ENCODE measurements at places on chromosomes 13 and 19.

DNA sequence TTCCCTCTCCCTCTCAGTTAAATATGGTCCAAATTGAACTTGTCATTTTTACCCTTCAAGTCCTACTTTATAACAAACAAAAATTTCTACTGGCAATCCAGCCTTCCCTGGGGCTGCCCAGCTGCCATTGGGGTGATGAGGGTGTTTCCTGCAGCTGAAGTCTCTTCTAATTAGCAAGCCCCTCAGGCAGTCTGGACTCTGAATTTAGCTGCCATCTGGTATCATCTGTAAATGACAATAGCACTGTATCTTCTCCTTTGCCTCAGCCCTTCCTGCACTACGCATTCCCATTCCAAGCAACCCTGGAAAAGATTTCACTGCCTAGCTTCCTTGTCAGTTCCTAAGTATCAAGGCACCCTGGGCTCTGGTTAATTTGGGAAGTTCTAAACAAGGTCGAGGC, 331.1 kb upstream of the KLF12 start:
- no peak for DNase-seq

DNA sequence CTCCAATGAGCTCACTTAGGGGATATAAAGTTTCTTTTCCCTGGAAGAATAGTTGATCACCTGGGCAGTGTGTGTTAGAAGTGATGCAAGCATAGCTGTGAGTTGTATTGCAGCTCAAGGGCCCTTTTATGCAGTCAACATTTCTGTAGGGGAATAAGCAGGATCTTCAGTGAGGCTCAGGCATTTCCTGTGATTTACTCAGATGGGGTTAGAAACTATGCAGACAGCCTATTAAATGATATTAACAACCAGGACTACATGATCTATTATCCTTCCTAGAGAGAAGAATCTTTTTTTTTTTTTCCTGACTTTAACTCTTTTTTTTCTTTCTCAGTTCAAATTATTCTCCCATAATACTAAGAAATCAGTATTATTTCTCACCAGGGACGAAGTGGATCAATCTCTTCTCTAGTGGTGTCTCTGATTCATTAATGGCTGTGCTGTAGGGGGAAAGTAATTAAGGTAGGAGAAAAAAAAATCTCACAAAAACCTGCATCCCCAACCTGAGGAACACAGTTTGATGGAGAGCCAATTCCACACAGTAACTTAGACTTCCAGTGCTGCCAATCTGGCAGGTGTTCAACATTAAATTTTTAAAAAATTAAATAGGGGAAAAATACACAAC, 126.4 kb upstream of the SLC10A2 start:
- no peak for DNase-seq

- DNase-seq: no peak
Observed at GRCh38 chr19:40754611-40755247, 3.7 kb downstream of the SNRPA start.

GRCh38 chr19:1130771-1131717, 27.2 kb downstream of the GPX4 start:
- no peak for DNase-seq

GRCh38 chr13:76745261-76746200, 140.7 kb downstream of the KCTD12 start:
- DNase-seq: no peak

DNA sequence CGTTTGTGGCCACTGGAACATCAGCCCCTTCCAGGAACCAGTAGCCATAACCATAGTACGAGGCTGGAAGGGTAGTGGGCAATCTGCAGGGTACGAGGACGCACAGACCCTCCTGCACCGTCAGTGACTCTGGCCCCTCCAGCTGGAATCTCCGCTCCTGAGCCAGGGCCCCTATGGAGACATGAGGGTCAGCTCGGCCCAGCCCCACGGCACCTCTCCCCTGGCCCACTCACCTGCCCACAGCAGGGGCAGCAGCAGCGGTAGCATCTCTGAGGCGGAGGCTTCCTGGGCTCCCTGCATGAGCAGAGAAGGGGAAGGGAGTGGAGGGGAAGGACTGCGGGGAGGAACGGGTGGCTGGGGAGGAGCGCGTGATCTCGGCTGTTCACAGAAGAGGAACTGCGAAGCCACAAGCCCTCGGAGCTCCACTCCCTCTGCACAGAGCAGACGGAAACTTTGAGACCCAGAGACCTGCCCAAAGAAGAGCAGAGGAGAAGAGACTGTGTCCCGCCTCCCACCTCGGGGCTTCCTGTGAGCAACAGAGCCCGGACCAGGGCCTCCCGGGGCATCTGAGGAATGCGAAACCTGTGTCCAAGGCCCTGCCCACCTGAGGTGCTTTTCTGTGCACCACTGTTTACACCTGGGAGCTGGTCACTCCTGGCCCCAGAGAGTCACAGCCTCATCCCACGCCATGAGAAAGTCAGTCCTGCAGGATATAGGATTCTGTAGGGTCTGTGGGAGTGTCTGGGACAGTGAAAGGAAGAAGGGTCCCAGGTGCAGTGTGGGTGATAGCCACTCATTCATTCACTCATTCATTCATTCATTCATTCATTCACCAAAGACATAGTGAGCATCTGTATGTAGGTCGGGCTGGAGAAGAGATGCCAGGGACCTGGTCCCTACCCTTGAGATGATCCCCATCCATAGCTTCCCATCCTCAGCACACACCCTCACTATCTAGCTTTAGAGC, at the start of gene SIGLEC6:
SIGLEC6 (minus strand) TSS at position 322 of the 967 bp plus-strand sequence; CDS start at position 300, 22 bp downstream.
- DNase-seq: no peak

GRCh38 chr19:1904860-1905109, 414 bp upstream of the ADAT3 start:
- no peak for DNase-seq

GRCh38 chr13:23695711-23696464, 125.7 kb downstream of the TNFRSF19 start:
- DNase-seq: no peak

DNA sequence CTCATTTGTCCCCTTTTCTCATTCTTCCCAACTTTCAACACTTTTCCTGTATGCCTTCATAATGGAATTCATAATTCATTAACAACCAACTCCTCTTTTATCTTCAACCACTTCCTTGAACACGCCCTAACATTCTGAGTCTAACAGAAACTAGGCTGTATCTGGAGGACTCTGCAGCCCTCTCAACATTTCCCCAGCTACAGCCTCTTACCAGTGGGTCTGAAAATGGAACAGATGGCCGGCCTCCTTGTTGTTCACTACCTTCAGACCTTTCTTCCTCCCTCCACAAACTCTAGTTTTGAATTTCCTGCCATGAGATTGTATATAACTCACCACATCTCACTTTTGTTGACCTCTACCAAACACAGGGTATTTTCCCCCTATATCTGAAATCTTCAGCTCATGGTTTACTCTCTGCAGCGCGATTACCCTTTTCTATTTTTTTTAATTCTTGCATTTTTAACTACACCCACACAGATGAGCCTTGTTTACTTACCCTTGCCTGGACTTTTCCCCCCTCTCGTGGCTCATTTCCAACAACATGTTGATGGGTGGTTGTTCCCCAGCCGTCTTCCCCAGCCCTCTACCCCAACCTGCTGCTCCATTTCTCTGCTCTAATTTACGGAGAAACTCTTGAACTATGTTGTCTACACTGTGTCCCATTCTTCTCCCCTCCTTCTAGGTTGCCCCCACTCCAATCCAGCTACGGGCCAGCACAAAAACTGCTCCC, 846 bp downstream of the ZNF790 start:
- peak; percentile 18 for DNase-seq

GRCh38 chr13:70108356-70109105, at the start of gene KLHL1:
Gene KLHL1, minus strand, starts transcription at chr13:70108452. Its CDS starts 753 bp downstream, at chr13:70107699.
- peak; percentile 68 for DNase-seq

DNA sequence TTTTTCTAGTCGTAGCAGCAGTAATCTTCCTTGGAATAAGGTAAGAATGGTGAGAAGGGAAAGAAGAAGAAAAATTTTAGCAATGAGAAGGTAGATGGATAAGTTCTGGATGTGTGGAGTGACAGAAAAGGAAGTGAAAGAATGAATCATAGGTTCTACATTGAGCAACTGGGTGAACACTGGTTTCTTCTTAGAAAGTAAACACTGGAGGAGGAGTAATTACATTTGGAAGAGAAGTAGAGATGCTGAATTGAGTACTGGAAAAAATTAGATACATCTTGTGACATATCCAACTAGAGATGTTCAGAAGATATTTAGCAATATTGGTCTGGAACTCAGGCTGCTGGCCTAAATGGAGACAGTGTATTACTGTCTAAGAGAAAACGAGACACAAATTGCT, 148.5 kb downstream of the GPC5 start:
- DNase-seq: no peak

- DNase-seq: peak; percentile 71
Observed at GRCh38 chr13:51674276-51674675, 90.0 kb downstream of the WDFY2 start.

DNA sequence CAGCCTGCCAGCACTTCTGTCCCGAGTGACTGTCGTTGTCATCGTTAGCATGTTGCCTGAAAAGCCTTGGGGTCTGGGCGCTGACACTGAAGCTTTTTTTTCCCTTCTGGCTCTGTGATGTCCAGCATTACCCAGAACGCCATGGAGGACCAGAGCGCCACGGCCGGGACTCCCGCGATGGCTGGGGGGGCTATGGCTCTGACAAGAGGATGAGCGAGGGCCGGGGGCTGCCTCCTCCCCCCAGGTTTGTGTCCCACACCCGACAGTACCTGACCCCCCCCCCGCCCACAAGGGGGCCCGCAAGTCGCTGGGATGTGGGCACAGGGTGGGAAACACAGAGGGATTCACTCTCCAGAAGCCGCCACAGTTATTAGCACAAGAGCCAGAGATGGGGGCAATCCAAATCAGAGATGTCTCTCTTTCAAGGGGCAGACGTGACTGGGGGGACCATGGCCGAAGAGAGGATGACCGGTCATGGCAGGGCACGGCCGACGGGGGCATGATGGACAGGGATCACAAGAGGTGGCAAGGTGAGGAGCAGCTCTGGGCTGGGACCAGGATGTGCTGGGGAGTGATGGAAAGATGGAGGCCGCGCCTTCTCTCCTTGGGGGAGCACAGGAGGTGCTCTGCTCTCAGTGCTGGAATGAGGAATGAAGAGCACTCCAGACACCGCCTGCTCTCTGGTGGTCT, 13.2 kb downstream of the MICOS13 start:
- DNase-seq: no peak

- no peak for DNase-seq
Observed at GRCh38 chr13:84524586-84524985, 642.3 kb upstream of the SLITRK1 start.

DNA sequence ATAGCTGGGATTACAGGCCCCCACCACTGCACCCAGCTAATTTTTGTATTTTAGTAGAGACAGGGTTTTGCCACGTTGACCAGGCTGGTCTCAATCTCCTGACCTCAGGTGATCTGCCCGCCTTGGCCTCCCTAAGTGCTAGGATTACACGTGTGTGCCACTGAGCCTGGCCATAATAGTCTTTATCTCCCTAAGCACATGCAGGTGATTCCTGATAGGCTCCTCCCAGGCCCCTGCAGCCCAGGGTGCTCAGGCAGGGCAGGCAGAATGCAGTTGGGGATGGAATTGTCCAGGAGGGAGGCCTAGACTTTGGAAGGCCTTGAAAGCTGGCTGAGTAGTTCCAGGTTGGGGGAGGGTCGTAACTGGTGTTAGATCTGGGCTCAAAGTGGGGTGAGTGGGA, 8.5 kb downstream of the ZNF526 start:
- DNase-seq: no peak

DNA sequence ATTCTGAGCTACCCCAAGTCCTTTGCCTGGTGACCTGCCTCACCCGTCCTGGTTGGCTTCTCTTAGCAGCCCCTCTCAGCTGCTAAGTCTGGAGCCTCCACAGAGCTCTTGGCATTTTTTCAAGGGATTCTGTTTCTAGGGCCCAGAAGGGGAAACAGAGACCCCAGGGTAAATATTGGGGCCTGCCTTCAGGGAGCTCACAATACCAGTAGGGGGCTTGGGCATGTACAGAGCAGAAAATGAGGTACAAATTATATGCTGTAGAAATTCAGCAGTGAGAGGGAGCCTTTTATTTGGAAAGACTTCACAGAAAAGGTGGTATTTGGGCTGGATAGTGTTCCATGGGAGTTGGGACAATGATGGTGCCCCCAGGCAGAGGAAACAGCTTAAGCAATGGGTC, 3.7 kb downstream of the SAMD4B start:
- no peak for DNase-seq

GRCh38 chr13:67390462-67391086, 160.4 kb upstream of the PCDH9 start:
- DNase-seq: no peak

GRCh38 chr19:16125737-16126495, 14.2 kb downstream of the RAB8A start:
- no peak for DNase-seq

DNA sequence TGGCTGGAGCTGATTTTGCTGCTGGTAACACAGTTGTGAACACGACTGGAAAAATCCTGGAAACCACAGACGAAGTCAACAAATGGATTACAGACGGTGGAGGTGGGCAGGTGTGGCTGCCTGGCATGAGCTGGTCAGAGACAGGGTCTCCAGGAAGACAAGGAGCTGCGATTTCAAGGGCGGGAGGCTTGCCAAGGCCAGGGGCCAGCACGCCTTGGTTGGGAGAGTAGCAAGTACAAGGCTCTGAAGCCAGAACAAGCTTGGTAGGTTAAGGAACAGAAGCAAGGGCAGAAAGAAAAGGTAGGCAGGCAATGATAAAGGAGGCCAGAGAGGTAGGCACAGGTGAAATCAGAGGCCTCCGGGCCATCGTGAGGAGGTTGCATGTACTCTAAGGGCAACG, 50.7 kb upstream of the AMER2 start:
- no peak for DNase-seq

DNA sequence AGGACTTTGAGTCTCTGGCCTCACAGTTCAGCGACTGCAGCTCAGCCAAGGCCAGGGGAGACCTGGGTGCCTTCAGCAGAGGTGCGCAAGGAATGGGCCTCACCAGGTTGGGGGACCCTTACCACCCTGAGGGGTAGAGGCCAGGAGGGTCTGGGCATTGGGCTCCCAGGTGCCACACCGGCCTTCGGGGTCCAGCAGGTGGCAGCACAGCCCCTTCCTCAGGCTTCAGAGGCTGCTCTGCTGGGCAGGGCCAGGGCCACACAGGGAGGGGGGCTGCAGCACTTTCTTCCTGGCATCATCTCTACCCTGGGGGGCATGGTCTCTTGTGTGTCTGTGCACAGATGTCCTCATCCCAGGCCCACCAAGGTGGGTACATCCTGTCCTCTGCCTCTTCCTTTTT, 12.9 kb downstream of the PIN1 start:
- peak; percentile 17 for DNase-seq

- DNase-seq: peak; percentile 51
Observed at GRCh38 chr19:46839752-46840497, 10.7 kb downstream of the AP2S1 start.

GRCh38 chr13:87107651-87108050, 563.5 kb upstream of the SLITRK5 start:
- no peak for DNase-seq
